GM23248 (cell line): ENCODE measurements at places on chromosomes 16 and 17. TPM values are rescaled to one million over a fixed set of nuclear protein-coding genes. Genes with fewer than 3 reads are reported as not detected.

- no peak overlapping the region for H3K27ac ChIP-seq
- H3K4me3 ChIP-seq, result no peak overlapping the region
- DNase-seq, result peak; percentile 52
- peaks cover 17% of the 10 kb centered on the region for H3K4me1 ChIP-seq
Observed at GRCh38 chr16:4313563-4314531, 2.0 kb upstream of the GLIS2 start.

DNA sequence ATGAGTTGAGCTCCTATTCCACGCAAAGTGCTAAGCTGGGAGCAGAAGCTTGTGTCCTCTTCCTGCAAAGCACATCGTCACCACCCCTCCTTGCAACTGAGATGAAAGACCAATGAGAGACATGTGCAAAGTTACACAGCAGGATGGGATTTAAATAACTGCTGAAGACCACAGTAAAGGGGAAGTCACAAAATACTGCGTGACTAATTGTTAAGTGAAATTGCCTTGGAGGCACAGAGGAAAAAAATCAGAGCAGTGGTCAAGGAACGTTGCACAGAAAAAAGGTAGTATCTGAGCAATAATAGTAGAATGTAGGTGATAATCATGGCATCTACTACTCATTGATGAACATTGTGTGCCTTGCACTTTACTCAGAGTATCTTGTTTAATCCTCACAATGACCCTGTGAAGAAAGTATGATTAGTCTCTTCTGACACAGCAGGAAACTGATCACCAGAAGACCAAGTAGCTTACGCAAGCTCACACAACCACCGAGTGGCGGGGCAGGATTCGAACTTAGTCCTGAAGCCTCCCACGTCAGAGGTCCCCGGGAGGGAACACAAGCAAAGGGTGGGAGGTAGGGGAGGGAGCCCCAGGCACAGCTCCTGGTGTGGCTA is 15.4 kb upstream of the MYO18A start:
- H3K4me3 ChIP-seq, result no peak overlapping the region
- H3K36me3 ChIP-seq, result no peaks in the 10 kb centered on the region
- H3K4me1 ChIP-seq, result no peaks in the 10 kb centered on the region
- no peaks in the 10 kb centered on the region for H3K27me3 ChIP-seq

- peak; percentile 92 for DNase-seq
- H3K36me3 ChIP-seq, result no peaks in the 10 kb centered on the region
- H3K4me1 ChIP-seq, result 0 out of 2 replicates have a peak, but pooled peaks cover 17% of the 10 kb centered on the region
- H3K4me3 ChIP-seq, result peak overlapping the region; percentile 80
- no peaks in the 10 kb centered on the region for H3K27me3 ChIP-seq
Observed at GRCh38 chr17:7858522-7858810, 663 bp downstream of the CYB5D1 start.

DNA sequence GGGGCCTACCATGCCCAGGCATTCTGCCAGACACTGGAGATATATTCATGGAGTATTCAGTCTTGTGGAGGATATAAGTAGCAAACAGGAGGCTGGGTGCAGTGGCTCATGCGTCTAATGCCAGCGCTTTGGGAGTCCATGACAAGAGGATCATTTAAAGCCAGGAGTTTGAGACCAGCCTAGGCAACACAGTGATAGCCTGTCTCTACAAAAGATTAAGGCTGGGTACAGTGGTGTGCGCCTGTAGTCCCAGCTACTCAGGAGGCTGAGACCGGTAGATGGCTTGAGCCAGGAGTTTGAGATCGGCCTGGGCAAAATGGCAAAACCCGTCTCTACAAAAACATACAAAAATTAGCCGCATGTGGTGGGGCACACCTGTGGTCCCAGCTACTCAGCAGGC is 37.7 kb upstream of the CDH3 start:
- H3K27ac ChIP-seq, result no peak overlapping the region
- no peak overlapping the region for H3K4me3 ChIP-seq
- H3K4me1 ChIP-seq, result no peaks in the 10 kb centered on the region
- H3K27me3 ChIP-seq, result no peaks in the 10 kb centered on the region
- H3K36me3 ChIP-seq, result no peaks in the 10 kb centered on the region
- no peak for DNase-seq

- H3K27ac ChIP-seq, result peak overlapping the region; percentile 68
- H3K4me3 ChIP-seq, result no peak overlapping the region
- H3K27me3 ChIP-seq, result no peaks in the 10 kb centered on the region
- peak; percentile 99 for DNase-seq
Observed at GRCh38 chr16:81181013-81181720, 57.3 kb upstream of the BCO1 start.

GRCh38 chr16:25707982-25708583 is 16.3 kb downstream of the HS3ST4 start:
- no peaks in the 10 kb centered on the region for H3K4me1 ChIP-seq
- DNase-seq, result peak; percentile 30
- no peaks in the 10 kb centered on the region for H3K36me3 ChIP-seq
- no peaks in the 10 kb centered on the region for H3K27me3 ChIP-seq
- no peak overlapping the region for H3K4me3 ChIP-seq

DNA sequence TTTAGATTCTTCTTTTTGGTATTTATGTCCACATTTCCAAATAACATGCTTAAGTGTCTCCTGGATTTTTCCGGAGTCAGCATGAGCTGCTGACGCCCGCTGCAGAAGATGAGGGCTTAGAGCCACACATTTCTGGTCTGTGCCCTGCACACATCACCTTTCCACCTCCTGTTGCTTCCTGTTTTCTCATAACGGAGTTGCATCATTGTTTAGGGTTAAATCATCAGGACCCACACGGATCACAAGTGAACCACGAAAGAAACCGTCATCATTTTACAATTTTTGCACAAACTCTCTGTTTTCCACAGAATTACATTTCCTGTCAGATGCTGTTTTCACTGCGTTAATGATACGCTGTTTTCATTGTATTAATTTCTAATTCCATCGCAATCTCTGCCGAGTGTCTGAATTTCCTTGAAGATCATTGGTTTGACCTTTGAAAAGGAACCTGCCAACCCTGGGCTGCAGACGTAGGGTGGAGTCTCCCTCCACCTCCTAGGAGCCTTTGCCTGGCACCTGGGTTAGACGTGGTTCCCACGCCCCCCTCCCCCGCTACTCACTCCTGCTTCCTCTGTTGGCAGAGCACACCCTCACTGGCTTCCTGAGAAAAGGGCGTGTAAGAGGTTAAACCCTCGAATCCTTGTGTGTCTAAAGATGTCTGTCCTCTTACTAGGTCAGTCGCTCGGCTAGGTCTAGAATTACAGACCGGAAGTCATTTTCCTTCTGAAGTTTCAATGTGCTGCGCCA is 68.2 kb downstream of the RNF213 start:
- H3K36me3 ChIP-seq, result peaks cover 53% of the 10 kb centered on the region
- DNase-seq, result no peak
- H3K4me3 ChIP-seq, result no peak overlapping the region
- no peak overlapping the region for H3K27ac ChIP-seq
- no peaks in the 10 kb centered on the region for H3K27me3 ChIP-seq

- H3K4me1 ChIP-seq, result no peaks in the 10 kb centered on the region
- H3K36me3 ChIP-seq, result no peaks in the 10 kb centered on the region
- no peak overlapping the region for H3K27ac ChIP-seq
- DNase-seq, result no peak
Observed at GRCh38 chr16:23371368-23371767, 69.3 kb downstream of the SCNN1B start.

DNA sequence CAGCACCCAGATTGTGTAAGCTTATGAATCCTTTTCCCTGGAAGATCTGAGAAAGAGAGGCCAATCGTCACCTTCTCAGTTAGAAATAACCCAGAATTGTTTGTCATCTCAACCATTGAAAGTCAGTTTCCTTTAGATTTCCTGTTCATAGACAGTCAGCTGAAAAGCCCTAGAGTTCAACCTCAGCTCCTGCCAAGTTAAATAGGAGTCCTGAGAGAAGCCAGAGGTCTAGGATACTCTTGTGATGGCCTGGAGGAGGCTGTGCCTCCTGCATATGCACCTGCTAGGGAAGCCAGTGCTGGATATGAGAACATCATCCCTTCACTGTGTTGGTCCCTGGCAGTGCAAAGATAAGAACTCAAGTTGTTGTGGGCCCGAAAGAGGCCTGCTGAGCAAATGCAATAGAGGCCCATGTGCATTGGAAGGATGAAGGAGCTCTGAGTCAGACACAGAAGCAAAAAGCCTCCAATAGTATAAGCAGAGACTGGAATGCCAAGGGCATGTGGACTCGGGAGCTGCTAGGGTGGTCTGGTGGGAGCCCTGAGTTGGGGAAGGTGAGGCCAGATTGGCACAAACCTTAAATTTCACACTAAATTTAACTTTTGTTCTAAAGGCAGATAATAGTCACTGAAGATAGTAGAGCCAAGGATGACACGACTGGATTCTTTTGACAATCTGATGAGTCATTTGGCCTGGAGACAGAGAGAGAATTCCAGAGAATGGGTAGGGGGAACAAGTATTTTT is 520.9 kb upstream of the CDH5 start:
- H3K27me3 ChIP-seq, result no peaks in the 10 kb centered on the region
- peak; percentile 70 for DNase-seq
- H3K4me3 ChIP-seq, result no peak overlapping the region
- H3K36me3 ChIP-seq, result no peaks in the 10 kb centered on the region

DNA sequence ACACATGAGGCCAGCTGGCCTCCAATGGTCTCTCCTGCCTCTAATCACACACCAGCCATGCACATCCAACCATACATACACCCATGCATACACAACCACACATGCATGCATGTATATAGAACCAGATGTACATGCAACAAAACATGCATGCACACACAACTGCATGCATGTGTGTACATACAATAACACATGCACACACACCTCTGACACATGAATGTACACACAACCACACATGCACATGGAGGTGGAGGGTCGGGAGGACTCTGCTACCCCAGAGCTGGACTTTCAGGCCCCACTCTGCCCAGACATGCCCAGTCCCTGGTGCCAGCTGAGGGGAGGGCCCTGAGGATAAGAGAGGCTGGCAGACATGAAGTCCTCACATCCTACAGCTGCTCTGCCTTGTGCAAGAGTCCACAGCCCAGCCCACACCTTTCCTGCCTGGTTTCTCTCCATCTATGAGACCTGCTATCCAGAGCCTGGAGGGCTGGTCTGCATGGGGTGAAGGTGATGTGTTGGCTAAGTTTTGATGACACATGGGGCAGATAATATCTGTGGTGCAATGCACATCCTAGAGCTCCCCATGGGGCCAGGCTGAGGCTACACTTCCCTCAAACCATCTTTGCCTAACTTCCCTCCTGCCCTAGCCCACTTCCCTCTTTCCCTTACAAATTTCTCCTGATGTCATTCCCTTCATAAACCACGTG is 50.9 kb upstream of the SDK2 start:
- no peak overlapping the region for H3K4me3 ChIP-seq
- H3K27ac ChIP-seq, result no peak overlapping the region
- H3K36me3 ChIP-seq, result no peaks in the 10 kb centered on the region
- DNase-seq, result no peak

DNA sequence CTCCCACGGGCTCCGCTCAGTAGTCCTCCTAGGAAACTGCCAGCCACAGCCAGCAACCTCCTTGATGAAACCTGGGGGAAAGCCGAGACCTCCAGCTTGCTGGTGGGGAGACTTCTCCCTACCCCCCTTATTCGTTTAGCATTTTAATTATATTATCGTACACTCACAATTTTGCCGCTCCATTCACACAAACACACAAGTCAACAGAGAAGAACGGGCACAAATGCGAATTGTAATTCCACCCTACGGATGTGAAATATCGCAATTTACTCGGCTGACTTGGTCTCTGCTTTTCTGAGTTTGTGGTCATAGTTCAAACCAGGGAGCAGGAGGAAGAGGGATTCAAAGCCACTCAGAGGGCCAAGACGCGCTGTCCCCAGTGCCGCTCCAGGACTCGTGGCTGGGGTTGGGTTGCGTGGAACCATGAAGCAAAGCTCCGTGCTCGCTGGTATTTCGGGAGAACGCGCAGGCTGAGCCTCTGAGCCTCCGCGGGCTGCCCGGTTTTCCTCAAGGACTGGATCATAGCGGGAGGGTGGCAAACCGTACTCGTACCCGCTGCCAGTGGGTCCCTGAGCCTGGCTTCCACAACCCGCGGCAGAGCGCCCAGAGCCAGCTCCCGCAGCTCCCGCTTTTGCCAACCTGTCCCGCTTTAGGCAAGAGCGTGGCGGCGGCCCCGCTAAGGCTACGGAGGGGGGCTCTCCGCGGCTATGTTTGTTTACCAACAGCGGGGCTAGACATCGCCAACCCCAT is 2.0 kb downstream of the LHX1 start:
- H3K27ac ChIP-seq, result no peak overlapping the region
- H3K4me1 ChIP-seq, result no peaks in the 10 kb centered on the region
- no peaks in the 10 kb centered on the region for H3K36me3 ChIP-seq
- peaks cover 96% of the 10 kb centered on the region for H3K27me3 ChIP-seq
- H3K4me3 ChIP-seq, result no peak overlapping the region

GRCh38 chr17:2106308-2106955 is 51.5 kb downstream of the HIC1 start:
- 0 out of 2 replicates have a peak, but pooled peaks cover 4% of the 10 kb centered on the region for H3K4me1 ChIP-seq
- no peaks in the 10 kb centered on the region for H3K27me3 ChIP-seq
- no peak overlapping the region for H3K27ac ChIP-seq
- H3K4me3 ChIP-seq, result no peak overlapping the region
- DNase-seq, result no peak

Gene MYH2
- polyA plus RNA-seq, result 0.32 and 0.59 TPM in 2 replicates

Gene TBC1D3G
- not detected in 2 replicates for polyA plus RNA-seq

Gene MT3
- polyA plus RNA-seq, result not detected in 2 replicates

Gene CLEC18B
- 0.25 TPM in 1 of 2 replicates, not detected in the other for polyA plus RNA-seq
